ENCODE measurements at places on chromosomes 2 and 18.

GRCh38 chr18:76713432-76713831 lies 108.9 kb upstream of the ZNF236 start:
- DNase-seq: no peak

- no peak for DNase-seq
These were observed 47.3 kb upstream of the TANK start for GRCh38 chr2:161112908-161113307.

GRCh38 chr18:13892098-13892497 lies 23.2 kb downstream of the MC2R start:
- DNase-seq: no peak

GRCh38 chr2:16155766-16156165 lies 215.4 kb downstream of the MYCN start:
- no peak for DNase-seq

DNA sequence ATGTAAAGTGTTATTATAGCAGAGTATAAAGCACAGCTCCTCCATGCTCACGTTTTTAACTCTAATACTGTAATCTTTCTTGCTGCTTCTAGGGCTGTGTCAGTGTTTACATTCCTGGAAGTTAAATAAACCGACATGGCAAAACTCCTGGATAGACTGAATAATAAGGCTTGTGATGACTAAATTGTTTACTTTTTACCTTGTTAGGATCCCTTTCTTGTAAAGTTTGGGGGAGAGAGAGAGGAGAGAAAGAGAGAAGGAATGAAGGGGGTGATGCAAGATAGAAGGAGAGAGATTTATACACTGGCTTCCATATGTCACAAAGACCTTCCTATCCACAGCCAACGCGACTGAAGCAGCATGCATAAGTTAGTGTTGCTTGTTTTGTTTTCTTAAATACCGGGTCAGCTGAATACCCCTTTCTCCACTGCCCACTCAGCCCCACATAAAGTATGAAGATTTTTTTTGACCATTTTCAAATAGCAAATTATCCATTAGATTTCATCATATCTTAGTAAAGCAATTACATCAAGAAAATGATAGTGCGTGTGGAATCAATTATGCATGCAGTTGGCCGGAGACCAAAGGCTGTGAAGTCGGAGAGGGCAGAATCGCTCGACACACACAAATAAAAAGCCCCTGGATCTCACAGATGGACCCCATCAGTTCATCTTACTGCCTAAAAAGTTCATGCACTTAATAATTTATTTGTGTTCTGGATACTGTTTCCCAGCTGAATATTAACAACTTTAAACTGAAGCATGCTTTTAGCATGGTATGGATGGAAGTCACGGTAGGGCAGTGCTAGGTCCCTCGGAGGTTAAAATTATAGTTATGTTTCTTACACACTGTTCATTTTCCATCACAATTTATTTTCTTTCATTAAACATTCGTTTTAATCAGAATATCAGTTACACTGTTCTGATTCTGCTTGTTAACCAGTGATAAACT lies 20.1 kb downstream of the BCL11A start:
- DNase-seq: no peak

GRCh38 chr2:213627054-213627710 lies 342.9 kb downstream of the SPAG16 start:
- DNase-seq: no peak

DNA sequence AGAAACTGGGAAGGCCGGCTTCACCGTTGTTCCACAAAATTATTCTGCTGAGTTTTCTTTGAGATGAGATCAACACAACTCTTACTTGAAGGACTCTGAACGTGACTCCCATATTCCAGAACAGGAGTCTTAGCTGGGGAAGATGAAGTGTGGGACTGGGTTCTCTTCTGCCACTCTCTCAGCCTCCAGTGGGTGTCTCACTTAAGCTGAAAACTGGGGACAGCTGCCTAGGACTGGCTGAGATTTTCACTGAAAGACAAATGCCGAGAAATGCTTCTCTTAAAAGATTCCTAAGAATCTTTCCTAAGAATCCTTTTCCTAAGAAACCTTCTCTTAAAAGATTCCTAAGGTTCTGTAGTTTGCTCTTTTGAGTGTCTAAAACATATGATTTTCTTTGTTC lies 156.6 kb upstream of the LHCGR start:
- no peak for DNase-seq

- no peak for DNase-seq
These were observed 78.7 kb upstream of the ASB18 start for GRCh38 chr2:236342951-236343350.

DNA sequence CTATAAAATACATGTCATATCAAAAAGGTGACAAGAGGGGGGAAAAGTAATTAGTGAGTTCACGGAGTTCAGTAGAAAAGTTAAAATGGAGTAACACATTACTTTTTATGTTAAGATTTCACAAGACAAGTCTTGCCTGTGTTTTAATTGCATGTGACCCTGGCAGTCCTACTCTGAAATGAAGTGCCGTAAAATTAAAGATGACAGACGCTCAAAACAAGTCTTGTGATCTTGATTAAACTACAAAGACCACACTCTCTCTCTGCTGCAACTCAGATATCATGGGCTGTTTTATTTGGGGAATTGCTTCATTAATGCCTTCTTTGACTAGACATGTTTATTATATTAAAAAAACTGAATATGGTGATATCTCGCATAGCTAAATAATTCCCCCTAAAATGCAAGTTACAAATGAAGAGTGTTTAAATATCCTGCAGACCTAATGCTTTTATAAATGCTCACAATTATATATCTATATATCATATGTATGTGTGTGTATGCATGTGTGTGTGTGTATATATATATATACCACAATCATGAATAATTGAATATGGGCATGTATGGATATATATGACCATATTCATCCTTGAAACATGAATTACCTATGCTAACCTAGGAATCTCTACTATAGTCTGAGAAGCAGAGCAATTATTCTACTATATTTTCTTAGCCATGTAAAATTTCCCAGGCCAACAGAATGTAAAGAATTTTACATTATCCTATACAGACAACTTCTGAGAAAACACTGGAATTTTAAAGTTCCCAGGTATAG lies 647.5 kb downstream of the ARHGAP15 start:
- DNase-seq: no peak

- DNase-seq: no peak
These were observed 245.7 kb downstream of the TNS1 start for GRCh38 chr2:217757108-217757463.

- no peak for DNase-seq
These were observed 40.5 kb downstream of the CCDC85A start for GRCh38 chr2:56224316-56224715.

- DNase-seq: no peak
These were observed 152.8 kb upstream of the RIOK3 start for GRCh38 chr18:23300231-23300805.

- no peak for DNase-seq
These were observed 76.5 kb upstream of the RFX8 start for GRCh38 chr2:101551336-101551888.

- no peak for DNase-seq
These were observed 135.3 kb upstream of the GLI2 start for GRCh38 chr2:120600335-120600734.

- no peak for DNase-seq
These were observed 188.4 kb downstream of the TFCP2L1 start for GRCh38 chr2:121096611-121097010.

DNA sequence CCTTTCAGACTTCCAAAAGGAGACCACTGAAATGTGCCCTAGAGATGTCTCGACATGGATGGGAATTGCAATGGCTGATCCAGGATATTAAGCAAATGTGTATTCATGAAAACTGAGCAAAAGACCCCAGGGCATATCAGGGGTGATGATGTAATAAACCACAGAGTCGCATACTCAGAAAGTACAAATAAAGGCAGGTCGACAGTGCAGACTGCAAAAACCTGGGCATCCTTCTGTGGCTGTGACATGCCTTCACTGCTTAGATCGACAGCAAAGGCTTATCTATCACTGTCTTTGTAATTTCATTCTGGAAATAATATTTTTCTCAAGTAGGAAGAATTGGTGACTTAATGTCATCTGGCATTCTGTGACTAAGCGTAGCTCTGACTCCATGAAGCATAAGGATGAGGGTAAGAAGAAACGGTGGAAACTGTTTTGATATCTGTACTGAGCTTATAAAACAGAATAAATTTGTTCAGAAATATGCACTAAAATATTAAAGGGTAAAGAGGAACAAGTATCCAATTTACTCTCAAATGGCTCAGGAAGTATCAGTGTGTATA lies 115.6 kb upstream of the NRP2 start:
- DNase-seq: no peak

GRCh38 chr2:241123816-241124536 lies 21.9 kb upstream of the MTERF4 start:
- DNase-seq: no peak

DNA sequence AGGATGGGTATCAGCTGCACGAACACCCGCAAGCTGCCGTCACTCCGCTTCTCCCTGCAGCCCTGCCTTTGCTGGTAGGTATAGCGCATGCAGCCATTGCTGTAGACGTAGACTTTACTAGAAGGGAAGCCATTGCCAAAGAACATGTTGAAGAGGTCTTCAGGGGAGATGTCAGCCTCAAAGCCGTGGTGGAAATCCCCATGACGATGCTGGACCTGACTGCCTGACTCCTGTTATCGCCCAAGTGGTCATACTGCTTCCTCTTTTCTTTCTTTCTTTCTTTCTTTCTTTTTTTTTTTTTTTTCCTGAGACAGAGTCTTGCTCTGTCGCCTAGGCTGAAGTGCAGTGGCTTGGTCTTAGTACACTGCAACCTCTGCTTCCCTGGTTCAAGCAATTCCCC lies 68.7 kb upstream of the SPRED2 start:
- no peak for DNase-seq

DNA sequence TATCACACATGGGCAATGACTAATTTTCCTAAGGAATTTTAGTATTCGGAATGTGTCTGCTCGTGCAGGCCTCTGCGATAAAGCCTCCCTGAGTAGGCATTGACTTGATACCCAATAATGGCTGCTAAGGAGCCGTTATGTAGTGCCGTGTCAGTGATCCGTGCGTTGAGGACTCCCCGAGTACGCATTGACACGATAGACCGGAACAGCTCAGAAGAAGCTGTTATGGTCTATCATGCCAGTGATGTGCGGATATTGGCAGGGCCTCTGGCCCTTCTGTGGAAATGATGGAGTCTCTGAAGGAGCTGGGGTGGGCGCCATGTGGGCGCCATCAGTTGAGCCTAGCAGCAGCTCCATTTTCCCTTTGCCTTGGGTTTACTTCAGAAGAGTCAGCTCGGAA lies 29.1 kb downstream of the ZEB2 start:
- DNase-seq: no peak

DNA sequence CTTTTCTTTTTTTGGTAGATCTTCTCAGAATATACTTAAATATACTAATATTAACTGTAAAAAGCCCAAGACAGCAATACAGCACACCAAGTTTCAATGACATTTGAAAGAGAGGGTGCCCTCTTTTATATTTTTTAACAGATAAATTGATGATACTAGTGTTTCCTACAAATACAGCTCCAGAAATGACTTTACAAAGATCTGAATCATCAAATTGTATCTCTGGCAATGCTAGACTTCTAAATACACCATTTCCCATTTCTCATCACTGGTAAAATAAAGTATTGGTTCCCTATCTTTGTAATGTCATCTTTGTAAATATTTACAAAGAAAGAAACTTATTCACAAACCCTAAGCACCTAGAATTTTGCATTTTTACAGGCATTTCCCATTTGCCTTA lies 281.3 kb downstream of the EXOC6B start:
- no peak for DNase-seq

DNA sequence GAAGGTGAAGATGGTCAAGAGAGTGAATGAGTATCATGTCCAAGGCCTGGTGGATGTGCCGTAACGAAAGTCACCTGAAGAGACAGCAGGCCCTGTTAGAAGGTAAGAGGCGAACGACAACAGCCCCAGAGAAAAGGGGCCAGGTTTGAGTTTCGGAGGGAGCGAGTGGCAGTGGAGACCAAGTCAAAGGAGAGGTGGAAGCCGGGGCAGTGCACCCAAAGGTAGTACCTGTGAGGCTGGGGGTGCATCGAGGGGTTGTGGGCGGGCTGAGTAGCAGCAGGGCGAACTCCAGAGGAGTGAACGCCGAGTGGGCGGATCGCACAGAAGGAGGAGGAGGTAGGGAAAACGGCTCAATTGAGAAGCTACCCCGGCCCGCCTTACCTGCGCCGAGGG lies 358 bp downstream of the USP37 start:
- DNase-seq: no peak

DNA sequence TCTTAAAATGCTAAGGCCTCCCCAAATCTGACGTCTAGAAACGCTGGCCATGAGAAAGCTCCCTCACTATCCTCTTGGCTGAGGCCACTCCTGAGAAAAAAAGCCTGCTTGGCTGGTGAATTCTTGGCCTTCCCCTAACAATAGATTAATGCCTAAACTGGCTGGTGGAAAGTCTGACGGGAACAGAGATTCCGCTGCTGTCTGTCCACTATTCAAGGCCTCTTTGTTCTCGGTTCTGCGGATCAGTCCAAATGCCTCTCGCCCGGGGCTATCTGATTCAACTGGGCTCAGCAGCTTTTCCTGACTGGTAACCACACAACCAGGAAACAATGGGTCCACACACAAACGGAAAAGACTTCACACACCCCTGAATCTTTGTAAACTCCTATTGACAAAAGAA lies 27.2 kb downstream of the PXDN start:
- no peak for DNase-seq

- DNase-seq: no peak
These were observed 57.7 kb upstream of the MAP4K3 start for GRCh38 chr2:39494784-39495251.

GRCh38 chr18:23244401-23244800 lies 109.1 kb downstream of the CABLES1 start:
- no peak for DNase-seq

GRCh38 chr2:97953853-97954252 lies 41.9 kb downstream of the TMEM131 start:
- DNase-seq: no peak

GRCh38 chr2:109386004-109386695 lies 227.6 kb downstream of the SEPTIN10 start:
- no peak for DNase-seq

DNA sequence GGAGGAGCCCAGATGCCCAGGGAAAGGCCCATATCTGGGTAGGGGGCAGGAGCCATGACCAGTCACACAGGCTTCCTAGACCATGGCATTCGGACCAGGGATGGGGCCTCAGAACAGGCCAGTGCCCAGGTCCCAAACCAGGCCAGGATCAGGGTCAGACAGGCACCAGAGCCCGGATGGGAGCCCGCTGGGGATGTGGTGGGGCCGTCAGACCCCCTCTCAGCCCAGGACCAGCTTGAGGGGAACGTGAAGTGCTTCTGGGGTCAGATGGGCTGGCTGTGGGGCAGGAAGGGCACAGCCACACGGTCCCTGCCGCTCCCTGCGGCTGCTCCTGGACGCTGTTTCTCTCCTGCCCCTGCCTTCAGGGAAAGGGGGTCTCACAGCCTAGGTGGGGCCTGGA lies 39.1 kb downstream of the SNED1 start:
- no peak for DNase-seq

- no peak for DNase-seq
These were observed 72.5 kb downstream of the SCG2 start for GRCh38 chr2:223529696-223530095.

DNA sequence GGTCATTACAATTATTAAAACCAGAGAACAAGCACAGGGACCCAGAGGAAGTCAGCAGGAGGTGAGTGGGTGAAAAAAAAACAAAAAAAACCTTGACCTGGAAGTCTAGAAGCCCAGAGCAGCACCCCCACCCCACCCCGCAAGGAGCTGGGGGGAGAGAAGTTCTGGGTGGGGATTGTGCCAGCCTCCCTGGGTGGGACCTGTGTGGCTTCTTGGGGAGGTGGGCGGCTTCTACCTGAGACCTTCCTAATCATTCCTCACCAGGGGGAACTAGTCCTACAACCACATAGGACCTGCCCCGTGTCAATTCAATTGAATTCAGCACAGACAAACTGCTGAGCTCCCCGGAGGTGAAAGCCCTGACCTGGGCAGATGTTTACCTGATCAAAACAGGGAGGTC lies 17.3 kb downstream of the EVA1A start:
- DNase-seq: no peak

Data from stimulated activated CD4-positive, alpha-beta T cell treated with anti-CD3 and anti-CD28 coated beads, Interleukin-15, amount 100 ng/mL, for 48 hours (primary cell).